H9 (cell line): ENCODE measurements at places on chromosomes 6 and 20. TPM values are rescaled to one million over a fixed set of nuclear protein-coding genes. Genes with fewer than 3 reads are reported as not detected.

- DNase-seq = no peak
Measured at GRCh38 chr6:145225500-145225899, 509.8 kb downstream of the EPM2A start.

DNA sequence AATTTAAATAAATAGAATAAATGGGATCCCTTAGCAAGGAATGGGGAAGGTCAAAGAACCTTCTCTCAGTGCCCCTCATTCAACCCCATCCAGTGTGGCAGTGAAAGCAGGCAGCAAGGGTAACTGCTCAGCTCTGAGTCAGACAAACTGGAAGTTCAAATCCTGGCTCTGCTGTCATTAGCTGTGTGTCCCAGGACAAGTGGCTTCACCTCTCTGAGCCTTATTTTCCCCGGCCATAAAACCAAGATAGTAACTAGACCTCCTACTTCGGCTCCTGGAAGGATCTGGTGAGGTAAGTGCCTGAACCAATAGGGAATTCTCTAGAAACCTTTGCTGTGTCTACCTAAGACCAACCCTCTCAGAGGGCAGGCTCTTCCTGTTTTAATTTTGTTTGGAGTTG lies 4.1 kb downstream of the GHRH start:
- DNase-seq = no peak

DNA sequence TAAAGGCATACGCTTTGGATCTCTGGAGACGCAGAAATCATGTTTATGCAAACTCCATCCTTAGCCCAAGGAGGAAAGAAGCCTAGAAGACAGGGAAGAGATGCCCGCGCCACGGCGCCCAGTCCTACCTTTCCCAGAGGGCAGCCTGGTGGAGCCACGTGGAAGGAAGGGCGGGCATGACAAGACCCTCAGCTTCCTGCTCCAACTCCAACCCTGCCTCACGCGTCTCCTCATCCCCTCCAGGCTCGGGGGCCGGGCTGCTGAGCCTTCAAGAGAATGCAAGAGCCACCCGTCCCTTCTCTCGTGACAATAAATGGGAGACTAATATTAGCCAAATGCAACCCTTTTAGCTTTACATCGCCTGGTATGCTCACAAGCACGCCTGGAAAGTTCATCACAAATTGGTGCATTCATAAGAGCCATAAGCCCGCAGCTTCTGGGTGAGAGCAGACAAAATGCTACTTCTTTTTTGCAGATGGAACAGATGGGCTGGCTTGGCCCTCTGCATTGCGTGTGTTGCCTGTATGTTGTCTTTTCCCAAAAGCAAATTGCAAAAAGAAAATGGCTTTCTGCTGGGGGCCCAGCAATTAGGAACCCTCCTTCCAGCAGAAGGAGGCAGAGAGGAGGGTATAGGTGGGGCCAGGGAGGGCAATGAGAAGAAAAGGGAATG lies 8.2 kb upstream of the NTSR1 start:
- DNase-seq = no peak

DNA sequence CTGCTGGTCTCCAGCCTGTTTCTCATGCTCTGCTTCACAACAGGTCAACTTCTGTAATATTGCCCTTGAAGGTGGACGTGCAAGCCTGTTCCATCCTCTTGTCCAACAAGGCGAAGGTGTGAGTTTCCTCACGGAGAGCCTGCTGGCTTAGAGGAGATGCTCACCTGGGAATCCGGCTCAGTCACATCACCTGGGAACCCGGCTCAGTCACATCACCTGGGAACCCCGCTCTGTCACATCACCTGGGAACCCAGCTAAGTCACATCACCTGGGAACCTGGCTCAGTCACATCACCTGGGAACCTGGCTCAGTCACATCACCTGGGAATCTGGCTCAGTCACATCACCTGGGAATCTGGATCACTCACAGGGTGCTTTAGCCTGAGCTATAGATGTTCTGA lies 230.1 kb downstream of the ERMARD start:
- no peak for DNase-seq

DNA sequence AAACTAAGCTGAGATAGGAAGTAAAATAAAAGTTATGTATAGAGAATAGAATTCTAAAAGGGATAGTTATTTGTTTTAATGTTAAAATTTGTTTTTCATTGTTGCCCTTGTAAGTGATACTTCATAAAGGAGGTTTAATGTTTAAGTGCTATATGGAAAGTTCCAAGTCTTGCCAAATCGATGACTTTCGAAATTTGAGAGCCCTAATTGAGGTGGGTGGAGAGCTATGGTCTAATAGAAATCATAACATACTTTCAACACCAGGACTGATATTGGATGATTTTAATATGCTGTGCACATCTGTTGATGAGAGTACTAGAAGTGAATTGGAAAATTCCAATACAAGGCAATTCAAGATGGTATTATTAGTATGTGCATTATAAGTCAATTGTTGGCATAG lies 64.6 kb downstream of the RNF144B start:
- no peak for DNase-seq

DNA sequence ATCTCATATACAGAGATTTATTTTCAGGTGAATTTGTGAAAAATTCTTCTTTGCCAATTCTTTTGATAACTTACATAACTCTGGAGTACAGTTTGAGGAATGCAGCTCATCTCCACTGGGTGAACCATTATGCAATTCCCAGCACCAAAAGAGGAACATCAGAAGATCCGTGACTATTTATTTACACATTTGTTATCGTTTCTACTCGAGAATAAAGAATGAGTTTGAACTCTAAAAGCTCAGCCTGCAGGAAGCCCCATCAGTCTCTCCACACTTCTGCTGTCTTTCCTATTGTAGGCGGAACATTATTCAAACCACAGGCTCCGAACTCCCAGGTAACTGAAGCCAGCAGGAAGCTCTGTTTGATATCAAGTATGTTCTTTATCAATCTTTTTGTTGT lies 95.9 kb upstream of the IFNGR1 start:
- DNase-seq = no peak

MANEA gene
- total RNA-seq = 8.3 and 8.4 TPM in 2 replicates

DEFB125 gene
- total RNA-seq = not detected in 2 replicates

TP53TG5 gene
- 0.59 TPM in 1 of 2 replicates, not detected in the other for total RNA-seq
